Right lung (tissue), 10 donors: ENCODE measurements at places on chromosomes 11 and 22. TPM values are rescaled to one million over a fixed set of nuclear protein-coding genes. Genes with fewer than 3 reads are reported as not detected.

GRCh38 chr22:42721045-42721434, 370 bp upstream of the A4GALT start:
- no peak for DNase-seq

GRCh38 chr11:20056109-20056949, 103.9 kb downstream of the DBX1 start:
- DNase-seq = no peak

DNA sequence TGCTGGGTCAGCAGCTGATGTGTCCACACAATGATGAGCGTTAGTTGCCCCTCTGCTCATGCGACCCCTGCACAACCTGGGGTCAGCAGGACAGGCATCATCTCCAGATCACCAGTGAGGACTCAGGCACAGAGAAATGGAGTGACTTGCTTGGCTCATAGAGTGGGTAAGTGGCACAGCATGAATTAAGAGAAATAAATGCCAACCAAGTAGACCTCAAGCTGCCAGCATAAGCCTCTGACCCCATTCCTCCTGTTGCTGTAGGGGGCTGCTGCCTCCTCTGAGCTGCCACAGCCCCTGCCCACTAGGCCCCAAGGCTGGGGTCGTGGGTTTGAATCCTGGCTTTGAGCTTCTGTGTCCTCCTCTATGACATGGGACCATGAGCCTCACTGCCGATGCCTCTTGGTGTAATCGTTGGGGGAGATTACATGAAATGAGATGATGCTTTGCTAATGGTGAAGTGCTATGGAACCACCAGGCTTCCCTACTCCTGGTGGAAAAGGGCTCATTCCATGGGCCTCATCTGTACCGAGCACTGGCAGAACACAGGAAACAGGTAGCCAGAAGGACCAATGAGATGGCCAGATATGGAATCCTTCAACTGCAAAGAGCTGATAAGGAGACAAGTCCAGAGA, 33.6 kb downstream of the LRRC32 start:
- DNase-seq = no peak

- DNase-seq = no peak
Measured at GRCh38 chr11:12185106-12185690, 74.8 kb downstream of the MICAL2 start.

DNA sequence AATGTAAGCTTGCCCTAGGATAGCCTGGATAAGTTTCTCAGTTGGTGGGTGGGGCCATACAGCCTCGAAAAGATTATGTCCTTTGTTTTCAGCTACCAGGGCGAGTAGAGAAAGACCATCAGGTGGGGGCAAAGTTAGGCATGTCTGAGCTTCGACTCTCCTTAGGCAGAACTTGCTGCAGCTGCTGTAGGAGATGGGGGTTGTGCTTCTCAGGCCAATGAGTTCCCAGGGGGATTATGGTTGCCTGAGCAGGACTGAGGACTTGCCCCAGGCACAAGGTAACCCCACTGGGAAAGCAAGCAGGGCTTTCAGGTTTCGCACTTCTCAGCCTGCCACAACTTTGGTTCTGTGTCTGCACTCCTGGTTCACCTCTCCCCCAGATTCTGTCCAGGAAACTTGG, 173.4 kb upstream of the SESN3 start:
- DNase-seq = no peak

GRCh38 chr11:35483131-35483820, 42.1 kb downstream of the PAMR1 start:
- no peak for DNase-seq

Gene APOL3
- polyA plus RNA-seq = 33.4 TPM
